ENCODE measurements at places on chromosomes 1 and 21. TPM values are rescaled to one million over a fixed set of nuclear protein-coding genes. Genes with fewer than 3 reads are reported as not detected.

DNA sequence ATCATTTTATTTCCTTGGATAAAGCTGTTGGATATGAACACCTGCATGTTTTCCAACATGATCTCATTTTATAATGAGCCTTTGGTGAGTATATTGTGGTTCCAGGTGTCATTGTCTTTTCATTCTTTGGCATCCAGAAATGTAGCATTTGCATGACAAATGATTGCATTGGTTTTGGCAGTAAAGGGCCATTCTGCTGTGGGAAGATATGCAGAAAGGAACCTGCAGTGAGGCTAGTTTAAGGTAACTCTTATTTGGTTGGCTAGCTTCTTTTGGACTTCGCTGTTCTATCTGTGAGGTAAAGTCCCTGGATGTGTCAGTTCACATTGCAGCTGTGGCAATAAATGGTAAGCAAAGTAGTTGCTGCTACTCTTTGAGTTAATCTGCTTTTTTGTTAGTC, 343.0 kb downstream of the AMY1C start:
- no peak for DNase-seq

- DNase-seq = no peak
These were observed 11.4 kb downstream of the WNT2B start for GRCh38 chr1:112520166-112520565.

DNA sequence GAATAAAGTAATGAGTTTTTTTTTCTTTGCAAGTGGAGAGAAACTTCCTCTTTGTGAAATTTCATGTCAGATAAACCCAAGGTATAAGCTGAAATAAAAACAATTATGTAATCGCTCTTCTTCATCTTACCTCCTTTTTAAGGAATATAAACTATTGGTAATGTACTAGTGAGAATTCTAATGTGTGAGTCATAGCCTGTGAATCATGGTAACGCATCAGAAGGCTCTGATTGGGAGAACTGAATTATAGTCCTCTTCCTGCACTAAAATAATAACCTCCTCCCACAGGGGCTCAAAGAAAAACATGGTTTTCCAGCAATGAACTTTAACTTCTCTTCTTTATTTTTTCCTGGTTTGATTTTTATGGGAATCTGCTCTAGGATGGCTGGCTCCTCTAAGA, 57.1 kb upstream of the COX20 start:
- no peak for DNase-seq

DNA sequence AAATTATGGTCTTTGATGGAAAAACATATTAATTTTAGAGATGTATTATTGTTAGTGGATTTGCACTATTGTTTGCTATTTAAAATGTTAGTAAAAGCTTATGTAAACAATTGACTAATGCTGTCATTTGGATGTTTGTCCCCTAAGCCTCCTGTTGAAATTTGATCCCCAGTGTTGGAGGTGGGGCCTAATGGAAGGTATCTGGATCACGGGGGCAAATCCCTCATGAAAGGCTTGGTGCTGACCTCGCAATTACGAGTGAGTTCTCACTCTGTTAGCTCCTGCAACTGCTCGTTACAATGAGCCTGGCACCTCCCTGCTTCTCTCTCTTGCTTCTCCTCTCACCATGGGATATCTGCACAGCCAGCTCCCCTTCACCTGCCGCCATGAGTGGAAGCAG, 14.3 kb downstream of the TMEM35B start:
- DNase-seq = no peak

The TNFRSF18 gene
- 4.1 TPM for polyA plus RNA-seq

GRCh38 chr1:194903524-194903923, 1704.7 kb downstream of the KCNT2 start:
- DNase-seq = no peak

DNA sequence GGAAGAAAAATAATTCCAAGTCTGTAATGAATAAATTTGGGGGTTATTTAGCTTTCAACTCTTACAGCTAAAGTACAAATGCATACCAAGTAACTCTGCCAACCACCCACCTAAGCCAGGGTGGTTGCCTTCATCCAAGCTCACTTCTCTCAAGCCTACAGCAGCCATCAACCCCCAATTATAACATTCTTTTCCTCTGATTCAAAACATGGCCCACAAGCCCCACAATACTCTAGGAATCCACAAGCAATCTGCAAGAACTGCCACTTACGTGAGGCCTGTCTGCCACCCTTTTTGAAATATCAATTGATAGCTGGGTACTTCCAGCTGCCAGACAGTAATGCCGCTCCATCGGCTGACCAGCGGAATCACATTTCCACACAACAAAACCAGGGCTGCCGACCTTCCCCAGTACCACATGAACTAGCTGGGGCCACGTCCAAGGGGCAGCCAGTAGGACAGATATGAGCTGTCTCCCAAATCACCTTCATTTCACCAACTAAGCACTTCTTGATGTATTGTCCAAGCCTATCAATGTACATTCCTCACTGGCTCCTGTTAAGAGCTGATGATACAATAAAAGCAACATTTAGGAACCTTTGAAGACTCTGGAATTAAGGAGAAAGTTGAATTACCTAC, 3.2 kb downstream of the LBR start:
- no peak for DNase-seq

Measured in hindlimb muscle (tissue), 1 donor.